ENCODE measurements at places on chromosomes 16 and 17.

- DNase-seq: no peak
Observed at GRCh38 chr16:85541980-85542900, 70.9 kb upstream of the GSE1 start.

DNA sequence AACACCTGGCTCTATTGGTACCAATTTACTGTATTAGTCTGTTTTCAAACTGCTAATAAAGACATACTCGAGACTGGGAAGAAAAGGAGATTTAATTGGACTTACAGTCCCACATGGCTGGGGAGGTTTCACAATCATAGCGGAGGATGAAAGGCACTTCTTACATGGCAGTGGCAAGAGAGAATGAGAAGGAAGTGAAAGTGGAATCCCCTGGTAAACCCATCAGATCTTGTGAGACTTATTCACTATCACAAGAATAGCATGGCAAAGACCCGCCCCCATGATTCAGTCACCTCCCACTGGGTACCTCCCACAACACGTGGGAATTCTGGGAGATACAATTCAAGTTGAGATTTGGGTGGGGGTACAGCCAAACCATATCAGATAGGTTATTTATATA, 22.6 kb upstream of the GOSR1 start:
- DNase-seq: no peak

GRCh38 chr17:62707425-62707739, 79.9 kb downstream of the MRC2 start:
- no peak for DNase-seq

GRCh38 chr17:77266891-77267341, 126.1 kb downstream of the SEC14L1 start:
- no peak for DNase-seq

DNA sequence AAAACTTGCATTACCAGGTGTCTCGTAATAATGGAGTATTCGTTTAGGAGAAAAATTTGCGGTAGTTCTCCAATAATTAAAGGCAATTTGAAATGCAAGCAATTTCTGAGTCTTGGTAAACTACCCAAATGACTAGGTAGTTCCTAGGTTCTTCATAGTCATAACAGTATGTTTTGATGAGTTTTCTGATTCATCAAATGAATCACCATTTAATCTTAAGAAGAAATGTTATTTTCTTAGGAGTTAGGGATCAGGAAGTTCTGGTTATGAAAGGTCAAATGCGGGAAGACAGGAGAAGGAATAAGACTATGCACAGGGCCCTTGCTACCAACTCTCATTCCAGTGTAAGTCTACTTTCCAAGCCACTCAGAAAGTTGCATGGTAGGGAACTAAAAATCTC, 221.5 kb upstream of the SOX9 start:
- DNase-seq: no peak
